Activated CD4-positive, alpha-beta T cell treated with anti-CD3 and anti-CD28 coated beads, Interleukin-2, Interleukin-4, amounts not matched to agents 100 ng/mL and 50 ng/mL, durations not matched to agents 16 hours and 8 hours (primary cell): ENCODE measurements at places on chromosomes 3 and 15.

DNA sequence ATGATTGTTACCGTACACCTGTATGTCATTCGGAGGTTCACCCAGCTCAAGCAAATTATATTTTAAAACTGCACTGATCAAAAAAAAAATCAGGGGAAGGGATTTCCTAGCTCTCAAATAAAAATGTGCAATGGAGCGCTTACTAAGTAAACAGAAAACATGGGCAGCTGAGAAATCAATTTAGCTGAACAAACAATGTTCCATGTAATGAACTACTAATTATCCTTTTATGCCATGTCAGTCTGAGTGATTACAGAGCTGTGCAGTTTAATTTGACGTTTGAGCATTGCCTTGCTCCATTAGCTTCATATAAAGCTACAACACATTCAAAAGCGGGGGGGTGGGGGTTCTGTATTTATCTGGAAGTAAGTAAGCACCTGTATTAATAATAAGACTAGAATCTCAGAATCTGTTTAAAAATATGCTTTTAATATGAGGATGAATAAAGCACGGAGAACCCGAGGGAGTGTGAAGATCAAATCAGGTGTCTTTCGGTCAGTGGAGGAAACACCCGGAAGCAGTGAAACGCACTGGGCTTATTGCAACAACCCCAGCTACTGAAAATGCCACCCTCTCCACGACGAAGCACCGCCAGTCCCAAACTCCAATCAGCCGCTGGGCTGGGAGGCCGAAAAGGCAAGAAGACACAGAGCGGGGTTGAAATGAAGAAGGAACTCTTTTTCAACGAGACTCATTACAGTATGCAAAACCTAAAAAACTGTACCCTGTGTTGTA lies 196.5 kb upstream of the ATP11B start:
- DNase-seq: no peak

GRCh38 chr15:29925227-29926082 lies 103.2 kb upstream of the TJP1 start:
- DNase-seq: peak; percentile 25

- DNase-seq: no peak
Observed at GRCh38 chr3:122312826-122313225, 12.2 kb upstream of the CSTA start.

DNA sequence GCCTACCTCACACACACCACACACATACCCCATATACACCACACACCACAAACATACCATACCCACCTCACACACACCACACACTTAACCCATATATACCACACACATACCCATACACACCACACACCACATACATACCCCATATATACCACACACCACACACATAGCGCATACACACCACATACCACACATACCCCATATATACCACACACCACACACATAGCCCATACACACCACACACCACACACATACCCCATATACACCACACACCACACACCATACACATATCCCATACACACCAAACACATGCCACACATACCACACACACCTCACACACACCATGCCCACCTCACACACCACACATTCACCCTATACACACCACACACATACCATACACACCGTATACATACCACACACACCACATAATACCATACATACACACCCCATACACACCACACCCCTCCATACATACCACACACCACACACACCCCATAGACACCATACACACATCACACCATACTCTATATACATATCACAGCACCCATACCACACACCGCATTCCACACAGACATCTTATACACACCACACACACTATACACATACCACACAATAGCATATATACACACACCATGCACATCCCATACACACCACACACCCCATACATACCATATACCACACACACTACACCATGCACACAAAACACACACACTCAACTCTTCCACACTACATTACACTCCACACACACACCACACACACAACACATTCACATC lies 29.5 kb downstream of the APBA2 start:
- DNase-seq: no peak

DNA sequence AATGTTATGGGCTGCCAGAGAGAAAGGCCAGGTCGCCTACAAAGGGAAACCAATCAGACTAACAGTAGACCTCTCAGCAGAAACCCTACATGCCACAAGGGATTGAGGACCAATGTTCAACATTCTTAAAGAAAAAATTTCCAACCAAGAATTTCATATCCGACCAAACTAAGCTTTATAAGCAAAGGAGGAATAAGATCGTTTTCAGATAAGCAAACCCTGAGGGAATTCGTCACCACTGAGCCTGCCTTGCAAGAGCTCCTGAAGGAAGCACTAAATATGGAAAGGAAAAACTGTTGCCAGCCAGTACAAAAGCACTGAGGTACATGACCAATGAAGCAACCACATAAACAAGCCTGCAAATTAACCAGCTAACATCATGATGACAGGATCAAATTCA lies 33.1 kb downstream of the PYGO1 start:
- DNase-seq: no peak

DNA sequence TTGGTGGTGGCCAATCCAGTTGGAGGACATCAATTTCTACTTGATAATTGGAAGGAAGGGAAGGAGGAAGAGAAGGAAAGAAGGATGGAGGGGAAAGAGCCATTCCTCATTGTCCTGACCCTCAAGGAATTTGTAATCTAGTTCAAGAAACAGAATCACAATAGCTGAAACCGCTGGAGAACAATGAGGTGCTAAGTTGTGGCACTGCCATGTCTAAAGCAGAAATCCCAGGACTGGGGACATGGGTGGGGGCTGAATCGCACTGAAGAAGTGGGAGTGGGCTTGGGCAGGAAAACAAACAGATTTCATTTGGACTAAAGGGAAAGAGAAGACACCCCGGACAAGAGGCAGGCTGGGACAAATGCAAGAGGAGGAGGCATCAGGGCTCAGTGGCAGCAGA lies 183.6 kb downstream of the UACA start:
- no peak for DNase-seq

DNA sequence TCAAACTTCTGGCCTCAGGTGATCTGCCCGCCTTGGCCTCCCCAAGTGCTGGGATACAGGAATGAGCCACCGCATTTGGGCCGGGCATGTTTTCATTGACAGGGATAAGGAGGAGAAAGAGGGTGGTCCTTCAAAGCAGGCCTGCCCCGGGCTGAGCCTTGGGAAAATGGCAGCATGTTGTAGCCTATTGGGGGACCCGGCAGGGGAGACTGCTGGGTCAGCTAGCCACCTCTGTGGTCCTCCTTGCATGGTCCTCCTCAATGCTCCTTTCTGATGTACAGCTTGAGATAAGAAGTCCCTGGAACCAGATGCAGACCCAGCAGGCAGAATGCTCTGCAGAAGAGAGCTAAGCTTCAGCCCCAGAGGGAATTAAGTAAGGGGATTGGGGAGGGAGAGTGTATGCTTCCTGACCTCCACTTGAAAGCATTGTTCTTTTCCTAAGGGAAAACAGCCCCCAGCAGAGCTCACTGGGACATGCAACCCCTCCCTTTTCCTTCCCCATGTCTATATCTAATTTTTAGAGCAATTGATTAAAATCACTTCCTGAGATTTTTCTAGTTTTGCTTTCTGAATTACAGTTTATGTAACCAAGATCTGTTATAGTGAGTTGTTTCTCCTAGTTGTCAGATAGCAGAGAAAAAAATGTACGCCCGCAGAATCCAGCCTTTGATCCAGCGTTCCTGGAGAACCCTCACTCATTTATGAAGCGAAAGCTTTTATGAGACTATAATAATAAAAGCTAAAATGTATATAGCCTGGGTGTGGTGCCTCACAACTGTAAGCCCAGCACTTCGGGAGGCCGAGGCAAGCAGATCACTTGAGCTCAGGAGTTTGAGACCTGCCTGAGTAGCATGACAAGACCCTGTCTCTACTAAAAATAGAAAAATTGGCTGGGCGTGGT lies 48.7 kb upstream of the VILL start:
- no peak for DNase-seq

DNA sequence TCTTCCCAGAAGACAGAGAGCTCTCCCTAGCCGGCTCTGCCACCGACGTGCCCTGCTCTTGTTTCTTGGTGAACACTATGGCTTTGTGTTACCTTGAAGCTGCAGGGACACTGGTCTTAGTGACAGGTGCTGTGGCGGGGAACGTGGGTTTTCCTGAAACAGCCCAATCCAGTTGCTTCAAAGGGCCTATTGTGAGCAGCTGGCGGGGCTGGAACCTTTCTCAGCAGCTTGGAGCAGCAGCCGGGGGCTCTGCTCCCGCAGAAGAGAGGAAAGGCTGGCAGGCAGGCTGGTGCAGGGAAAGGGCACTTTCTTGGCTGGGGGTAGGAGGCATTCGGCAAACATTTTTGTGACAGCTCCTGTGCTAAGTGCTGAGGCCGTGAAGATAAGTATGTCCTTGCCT lies 12.8 kb downstream of the MYZAP start:
- no peak for DNase-seq
